Bronchial epithelial cell (primary cell): ENCODE measurements at places on chromosomes 6 and 20. TPM values are rescaled to one million over a fixed set of nuclear protein-coding genes. Genes with fewer than 3 reads are reported as not detected.

The ANKEF1 gene
- total RNA-seq, result 4.2 and 5.2 TPM in 2 replicates

The TAF4 gene
- total RNA-seq, result 3.2 and 5.2 TPM in 2 replicates

The PAX1 gene
- not detected in 2 replicates for total RNA-seq

The FABP7 gene
- not detected in 2 replicates for total RNA-seq

The PSORS1C1 gene
- 5.1 and 6.3 TPM in 2 replicates for total RNA-seq

The BEND6 gene
- total RNA-seq, result 0.53 and 1.3 TPM in 2 replicates

The PRPH2 gene
- total RNA-seq, result under 0.01 TPM in 1 of 2 replicates, not detected in the other
